Kidney (tissue), 22 donors: ENCODE measurements at places on chromosomes 13 and 19.

GRCh38 chr19:53246498-53246897 is 8.2 kb downstream of the ZNF677 start:
- no peak for DNase-seq

DNA sequence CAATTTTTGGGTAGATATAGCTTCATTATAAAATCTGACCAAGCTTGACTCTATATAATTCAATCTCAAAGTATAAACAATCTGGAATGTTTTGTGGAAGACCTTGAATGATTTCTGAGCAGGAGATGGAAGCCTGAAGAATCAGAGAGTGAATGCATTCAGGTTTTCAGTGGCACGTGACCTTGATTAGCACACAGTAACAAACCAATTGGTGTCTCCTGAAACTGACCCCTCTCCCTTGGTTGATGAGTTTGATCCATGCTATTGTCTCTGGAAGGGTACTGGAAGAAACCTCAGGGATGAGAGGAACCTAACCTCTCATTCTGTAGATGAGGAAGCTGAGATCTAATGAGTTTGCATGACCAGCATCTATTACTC is 39.6 kb downstream of the PCDH8 start:
- no peak for DNase-seq

- peak; percentile 33 for DNase-seq
These were observed 492 bp downstream of the TMEM147 start for GRCh38 chr19:35545855-35546381.

DNA sequence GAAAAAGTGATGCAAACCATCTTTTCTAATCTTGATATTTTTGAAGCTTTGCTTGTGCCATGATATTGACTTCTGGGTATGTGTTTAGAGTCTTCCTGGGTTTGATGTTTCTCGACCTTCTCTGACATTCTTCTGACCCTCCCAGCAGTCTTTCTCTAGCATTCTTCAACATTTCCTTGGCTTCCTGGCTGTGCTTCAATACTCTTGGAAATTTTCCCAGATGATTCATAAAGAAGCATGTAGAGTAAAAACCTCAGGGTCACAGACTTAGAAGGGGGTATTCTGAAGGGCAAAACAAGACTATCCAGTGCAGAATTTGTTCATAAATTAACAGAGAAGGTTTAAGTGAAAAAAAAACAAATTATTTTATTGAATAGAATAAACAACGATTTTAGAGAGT is 946.3 kb upstream of the PCDH9 start:
- DNase-seq, result peak; percentile 40

DNA sequence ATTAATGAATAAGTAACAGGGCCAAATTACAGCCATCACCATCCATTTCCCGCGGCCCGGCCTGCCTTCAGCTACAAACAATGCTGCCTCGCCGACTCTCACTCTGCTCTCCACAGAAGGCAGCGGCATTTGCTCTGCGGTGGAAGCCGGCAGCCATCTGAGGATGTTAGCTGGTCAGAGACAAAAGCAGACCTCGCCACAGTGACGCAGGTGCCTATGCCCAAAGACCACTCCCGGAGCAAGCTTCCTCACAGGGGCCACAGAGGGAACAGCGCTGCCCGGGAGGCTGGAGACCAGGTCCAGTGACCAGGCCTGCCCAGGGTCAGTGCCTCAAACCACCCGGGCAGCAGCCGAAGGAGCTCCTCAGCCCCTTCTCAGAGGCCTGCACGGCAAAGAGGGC is 16.4 kb downstream of the PEPD start:
- no peak for DNase-seq

DNA sequence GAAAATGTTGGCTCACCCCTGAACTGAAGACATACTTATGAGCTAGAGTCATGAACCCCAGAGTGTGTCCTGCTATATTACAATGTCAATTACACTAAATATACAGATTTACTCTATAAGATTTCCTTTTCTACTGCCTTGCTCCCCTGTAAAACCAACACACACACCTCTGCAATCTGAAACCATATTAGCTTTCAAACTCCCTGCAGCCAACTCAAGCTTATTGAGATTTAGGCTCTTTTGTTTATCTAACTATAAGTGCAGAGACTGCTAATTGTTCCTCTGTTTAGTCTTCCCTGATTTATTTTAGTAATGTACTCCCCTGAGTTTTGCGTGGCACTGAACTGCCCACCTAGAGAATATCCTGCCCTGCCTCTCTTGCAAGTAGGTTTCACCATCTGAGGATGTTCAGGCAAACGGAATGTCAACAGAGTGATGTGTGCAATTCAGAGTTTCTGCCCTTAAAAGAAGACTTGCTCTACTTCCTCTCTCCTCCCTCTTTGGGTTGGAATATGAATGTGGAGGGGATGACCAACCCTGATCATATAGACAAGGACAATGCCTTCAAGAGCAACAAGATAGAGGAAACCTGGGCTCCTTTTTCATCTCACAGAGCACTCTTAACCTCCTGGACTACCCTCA is 22.3 kb downstream of the FAM216B start:
- no peak for DNase-seq

DNA sequence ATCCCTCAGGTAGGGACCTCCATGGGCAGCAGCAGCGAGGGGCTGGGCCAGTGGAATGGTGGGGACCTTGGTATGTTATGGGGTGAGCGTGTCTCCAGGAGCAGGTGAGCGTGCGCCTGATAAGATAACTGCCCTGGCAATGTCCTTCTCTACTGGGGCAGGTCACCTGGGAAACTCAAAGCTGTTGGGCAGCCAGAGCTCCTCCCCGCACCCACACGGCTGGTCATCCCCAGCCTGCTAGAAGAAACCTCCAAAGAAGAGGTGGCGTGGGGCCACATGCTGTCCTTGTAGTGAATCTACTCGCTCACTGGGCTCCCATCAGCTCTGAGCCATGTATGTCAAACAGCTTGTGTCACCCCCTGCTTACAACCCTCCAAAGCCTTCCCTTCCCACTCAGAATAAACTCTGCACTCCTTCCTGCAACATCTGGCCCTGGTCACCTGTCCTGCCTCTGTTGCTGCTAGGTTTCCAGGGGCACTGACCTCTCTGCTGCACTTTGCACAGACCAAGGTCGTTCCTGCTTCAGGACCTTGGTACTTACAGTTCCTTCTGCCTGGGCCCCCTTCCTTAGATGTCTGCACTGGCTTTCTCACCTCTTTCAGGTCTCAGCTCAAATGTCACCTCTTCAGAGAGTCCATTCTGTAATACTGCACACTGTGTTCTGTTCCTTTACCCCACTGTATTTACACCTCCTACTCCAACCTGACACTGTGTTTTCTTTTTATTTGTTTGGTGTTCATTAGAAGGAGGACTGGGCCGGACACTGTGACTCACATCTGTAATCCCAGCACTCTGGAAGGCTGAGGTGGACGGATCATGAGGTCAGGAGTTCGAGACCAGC is 1.8 kb upstream of the ATP4A start:
- no peak for DNase-seq

- DNase-seq, result no peak
These were observed 2.2 kb upstream of the CEACAM6 start for GRCh38 chr19:41753159-41753558.
